ENCODE measurements at places on chromosomes 2 and 18.

DNA sequence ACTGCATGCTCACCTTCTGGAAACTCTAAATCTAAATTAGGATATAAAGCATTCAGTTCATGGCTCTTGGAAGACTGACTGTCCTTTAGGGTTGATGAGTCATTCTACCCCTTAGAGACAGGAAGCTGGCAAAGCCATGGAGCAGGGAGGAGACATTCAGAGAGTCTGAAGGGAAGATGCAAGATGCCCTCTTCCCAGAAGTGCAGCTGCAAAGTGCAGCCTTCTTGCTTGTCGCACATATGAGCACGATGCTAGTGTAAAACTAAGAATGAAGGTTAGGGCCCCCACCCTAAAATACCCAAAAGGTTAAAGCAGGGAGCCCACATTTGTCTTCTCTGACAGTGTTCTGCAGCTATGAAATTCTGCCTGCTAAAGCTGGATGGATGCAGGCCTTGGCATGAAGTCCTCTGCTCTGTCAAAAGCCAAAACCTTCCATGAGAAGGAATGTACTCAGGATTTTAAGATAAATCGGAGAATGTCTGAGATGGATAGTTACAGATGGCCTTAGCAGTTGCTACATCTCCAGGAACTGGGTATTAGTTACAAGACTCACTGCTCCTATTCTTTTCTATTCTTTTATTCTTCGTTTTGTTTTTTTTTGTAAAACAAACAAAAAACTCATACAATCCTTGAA, 89.7 kb downstream of the POLE4 start:
- no peak overlapping the region for H3K4me3 ChIP-seq
- H3K27me3 ChIP-seq, result no peaks in the 10 kb centered on the region
- H3K36me3 ChIP-seq, result no peaks in the 10 kb centered on the region
- H3K4me1 ChIP-seq, result peaks cover 44% of the 10 kb centered on the region
- H3K27ac ChIP-seq, result peak overlapping the region; percentile 86

DNA sequence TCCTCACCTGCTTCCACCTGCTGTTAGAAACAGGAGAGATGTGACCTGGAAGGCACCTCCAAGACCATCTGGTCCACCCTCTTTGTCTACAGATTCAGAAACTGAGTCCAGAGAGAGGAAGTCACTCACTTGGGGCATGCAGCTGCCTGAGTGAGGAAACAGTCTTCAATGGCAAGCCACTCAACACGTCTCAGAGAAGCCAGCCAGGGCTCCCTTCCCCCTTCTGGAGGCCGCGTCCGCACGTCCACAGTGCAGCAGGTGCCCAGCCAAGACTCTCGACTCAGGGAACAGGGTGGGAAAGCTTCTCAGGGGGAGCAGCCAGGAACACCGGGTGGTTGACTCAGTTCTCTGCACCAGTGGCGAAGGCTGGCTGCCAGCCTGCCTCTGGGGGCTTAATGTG, 201.7 kb downstream of the BCL11A start:
- peaks cover 2% of the 10 kb centered on the region for H3K27me3 ChIP-seq
- no peaks in the 10 kb centered on the region for H3K36me3 ChIP-seq
- no peak overlapping the region for H3K27ac ChIP-seq
- no peak overlapping the region for H3K4me3 ChIP-seq
- no peaks in the 10 kb centered on the region for H3K4me1 ChIP-seq

- no peak for DNase-seq
- H3K36me3 ChIP-seq, result 0 out of 2 replicates have a peak, but pooled peaks cover 5% of the 10 kb centered on the region
- H3K4me3 ChIP-seq, result no peak overlapping the region
- H3K27me3 ChIP-seq, result no peaks in the 10 kb centered on the region
- peaks cover 43% of the 10 kb centered on the region for H3K4me1 ChIP-seq
Measured at GRCh38 chr2:20633794-20634506, 16.9 kb downstream of the HS1BP3 start.

DNA sequence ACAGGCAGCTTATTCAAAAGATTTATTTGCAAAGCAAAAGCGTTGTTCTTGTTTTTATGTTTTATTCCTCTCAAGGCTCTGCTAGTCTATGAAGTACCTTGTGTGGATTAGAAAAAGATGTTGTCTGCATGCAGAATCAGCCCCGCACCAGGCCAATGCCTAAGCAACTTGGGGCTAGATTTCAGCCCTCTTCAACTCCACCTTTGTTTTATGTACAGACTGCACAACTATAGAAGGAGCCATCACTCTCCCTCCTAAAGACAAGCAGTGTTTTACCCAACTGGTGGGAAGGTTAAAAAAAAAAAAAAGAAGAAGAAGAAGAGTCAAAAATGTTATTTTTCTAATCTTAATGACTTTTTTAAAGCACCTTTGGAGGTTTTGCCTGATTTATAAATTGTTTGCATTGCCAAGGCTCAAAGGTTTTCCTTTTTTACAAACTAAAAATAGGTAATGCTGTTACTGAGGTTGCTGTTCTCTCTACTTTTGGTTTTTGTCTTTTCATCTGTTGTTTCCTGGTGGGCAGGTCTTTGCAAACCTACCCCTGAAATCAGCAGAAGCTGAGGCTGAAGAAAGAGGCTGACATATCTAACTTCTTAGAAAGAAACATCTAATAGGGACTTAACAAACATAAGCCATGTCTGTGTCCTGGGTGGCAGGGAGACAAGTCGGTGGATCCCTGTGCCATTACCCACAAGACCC, 164.0 kb downstream of the SLC39A10 start:
- no peaks in the 10 kb centered on the region for H3K27me3 ChIP-seq
- DNase-seq, result no peak
- H3K4me1 ChIP-seq, result no peaks in the 10 kb centered on the region
- H3K27ac ChIP-seq, result no peak overlapping the region
- H3K4me3 ChIP-seq, result no peak overlapping the region

Data from SJSA1 (cell line).